CD4-positive, alpha-beta T cell treated with Interleukin-4 for 4 hours (primary cell): ENCODE measurements at places on chromosomes 4 and X.

DNA sequence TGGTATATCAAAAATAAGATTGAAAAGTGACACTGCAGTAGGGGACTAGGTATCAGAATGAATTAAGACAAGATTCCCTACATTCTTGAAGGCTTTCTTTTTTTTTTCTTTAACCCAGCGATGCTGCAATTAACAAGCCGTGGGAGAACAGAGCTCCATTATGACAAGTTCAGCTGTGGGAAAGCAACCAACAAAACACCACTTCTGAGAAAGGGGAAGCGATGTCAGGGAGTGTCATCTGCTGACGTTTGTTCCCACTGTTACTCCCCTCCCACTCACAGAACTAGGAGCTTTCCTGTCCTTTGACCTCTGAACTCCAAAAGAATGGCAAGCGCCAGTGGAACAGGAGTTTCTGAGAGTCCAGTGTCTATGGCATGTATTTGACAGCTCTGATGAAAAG is 90.2 kb upstream of the SLITRK2 start:
- no peak for DNase-seq

DNA sequence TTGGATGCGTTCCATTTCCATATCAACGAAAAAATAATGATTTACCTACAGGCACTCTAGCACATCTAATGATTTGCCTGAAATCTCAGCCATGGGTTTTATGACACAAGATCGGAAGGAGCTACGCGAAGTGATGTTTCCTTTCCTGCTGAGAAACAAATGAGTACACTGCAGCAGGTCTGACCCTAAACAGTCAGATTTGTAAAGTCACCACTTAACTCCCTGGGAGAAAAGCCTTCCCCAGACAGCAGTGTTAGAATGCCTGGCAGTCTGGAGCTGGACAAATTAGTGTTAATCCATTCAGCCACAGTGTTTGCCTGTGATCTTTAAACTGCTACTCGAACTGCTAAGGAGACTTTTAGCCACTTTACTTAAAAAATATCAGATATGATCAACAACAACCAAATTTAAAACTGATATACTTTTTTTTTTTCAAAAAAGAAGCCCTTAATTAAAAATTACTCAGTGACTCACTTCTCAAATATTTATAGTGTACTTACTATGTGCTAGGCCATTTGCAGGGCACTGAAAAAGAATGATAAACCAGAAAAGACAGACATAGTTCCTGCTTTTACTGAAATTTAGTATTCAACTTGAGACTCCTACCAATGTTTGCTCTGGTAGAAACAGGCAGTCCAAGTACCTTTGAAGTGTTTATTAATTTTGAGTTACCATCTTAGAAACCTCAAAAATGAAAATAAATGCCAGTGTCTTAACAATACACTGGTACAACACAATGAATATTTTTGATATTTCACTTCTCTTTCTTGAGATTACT is 104.5 kb downstream of the SHISA3 start:
- DNase-seq = no peak

GRCh38 chr4:38323141-38323641 is 340.8 kb upstream of the KLF3 start:
- DNase-seq = no peak

GRCh38 chrX:133171962-133172708 is 46.0 kb downstream of the TFDP3 start:
- no peak for DNase-seq

DNA sequence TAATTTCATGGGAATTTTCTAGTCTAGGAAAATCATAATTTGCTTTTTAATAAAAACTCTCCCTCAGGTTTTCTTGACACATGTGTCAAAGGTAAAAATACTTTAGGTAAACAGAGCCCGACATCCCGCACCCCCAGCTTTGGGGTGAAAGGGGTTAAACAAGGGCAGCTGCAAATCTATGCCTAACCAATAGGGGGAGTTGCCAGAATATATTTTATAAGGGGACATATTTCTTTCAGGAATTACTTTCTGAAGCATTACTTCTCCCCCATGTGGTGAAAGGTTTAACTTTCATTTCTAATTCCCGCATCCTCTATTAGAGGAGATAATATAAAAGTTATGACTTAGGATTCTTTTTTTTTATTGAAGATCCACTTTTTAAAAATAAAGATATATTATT is 53.9 kb upstream of the HEPH start:
- DNase-seq = peak; percentile 24

DNA sequence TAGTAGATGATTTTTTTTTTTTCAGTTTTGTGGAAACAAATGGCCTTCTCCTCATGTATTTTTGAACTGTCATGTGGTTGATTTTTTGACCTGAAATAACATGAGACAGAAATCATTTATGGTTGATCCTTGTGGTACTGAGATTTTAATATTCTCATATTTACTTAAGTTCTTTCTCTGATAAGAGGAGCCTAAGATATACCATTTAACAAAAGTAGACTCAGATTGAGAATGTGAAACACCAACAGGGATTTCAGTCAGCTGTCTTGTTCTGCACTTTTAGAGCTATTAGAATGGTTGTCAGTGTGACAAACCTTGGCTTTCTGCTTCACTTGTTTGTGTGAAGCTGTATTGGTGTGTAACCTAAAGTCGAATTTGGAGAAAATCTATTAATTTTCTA is 575.7 kb downstream of the SPOCK3 start:
- no peak for DNase-seq

DNA sequence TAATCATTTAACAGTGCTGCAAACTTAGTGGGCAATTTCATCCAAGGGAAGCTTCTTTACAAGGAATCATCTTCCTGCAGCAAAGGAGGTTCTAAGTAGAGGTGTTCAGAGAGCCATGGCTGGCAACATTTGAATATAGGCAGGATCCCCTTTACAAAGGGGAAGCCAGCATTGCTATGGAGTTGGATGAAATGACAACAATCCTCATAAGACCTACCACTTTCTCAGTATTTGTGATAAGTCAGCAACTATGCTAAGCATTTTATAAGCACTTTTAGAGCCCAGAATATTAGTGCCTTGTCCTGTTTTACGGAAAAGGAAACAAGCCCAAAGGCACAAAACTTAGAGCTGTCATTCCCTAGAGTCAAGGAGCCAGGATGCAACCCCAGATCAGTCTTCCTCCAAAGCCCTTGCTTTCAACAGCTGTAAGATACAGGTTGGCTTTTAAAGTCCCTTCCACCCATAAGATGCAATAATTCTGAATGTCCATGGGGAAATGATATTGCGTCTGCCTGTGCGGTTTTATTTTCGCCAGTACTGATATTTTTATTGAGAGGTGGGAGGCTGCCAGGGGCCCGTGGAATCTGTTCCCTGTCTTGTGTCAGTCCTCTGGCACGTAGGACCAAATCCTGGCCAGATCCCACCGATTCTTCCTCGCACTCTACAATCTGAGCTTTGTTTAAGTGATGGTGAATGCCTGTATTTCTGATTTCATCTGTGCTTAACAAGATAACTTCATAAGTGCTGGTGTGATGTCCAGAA is 59.1 kb downstream of the SMIM20 start:
- no peak for DNase-seq

- peak; percentile 77 for DNase-seq
Observed at GRCh38 chrX:49166914-49167739, 4.6 kb downstream of the MAGIX start.

- DNase-seq = peak; percentile 53
Observed at GRCh38 chrX:48540028-48540375, 488 bp downstream of the TBC1D25 start.

GRCh38 chr4:38611676-38612075 is 52.3 kb upstream of the KLF3 start:
- DNase-seq = no peak

DNA sequence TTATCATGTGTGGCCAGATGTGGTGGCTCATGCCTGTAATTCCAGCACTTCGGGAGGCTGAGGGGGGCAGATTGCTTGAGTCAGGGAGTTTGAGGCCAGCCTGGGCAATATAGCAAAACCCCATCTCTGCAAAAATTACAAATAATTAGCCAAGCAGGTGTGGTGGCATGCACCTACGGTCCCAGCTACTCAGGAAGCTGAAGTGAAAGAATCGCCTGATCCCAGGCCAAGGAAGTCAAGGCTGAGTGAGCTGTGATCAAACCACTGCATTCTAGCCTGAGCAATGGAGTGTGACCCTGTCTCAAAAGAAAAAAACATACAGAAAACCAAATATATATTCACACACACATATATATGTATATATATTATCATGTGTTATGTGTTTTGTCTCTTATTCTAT is 15.0 kb downstream of the APELA start:
- DNase-seq = no peak

GRCh38 chr4:740656-741282 is 35.1 kb downstream of the PCGF3 start:
- no peak for DNase-seq

GRCh38 chrX:97482666-97483300 is 599.1 kb downstream of the RPA4 start:
- no peak for DNase-seq

GRCh38 chr4:52751487-52751911 is 274 bp upstream of the ERVMER34-1 start:
- DNase-seq = no peak
